ENCODE measurements at places on chromosomes 7 and 10. TPM values are rescaled to one million over a fixed set of nuclear protein-coding genes. Genes with fewer than 3 reads are reported as not detected.

DNA sequence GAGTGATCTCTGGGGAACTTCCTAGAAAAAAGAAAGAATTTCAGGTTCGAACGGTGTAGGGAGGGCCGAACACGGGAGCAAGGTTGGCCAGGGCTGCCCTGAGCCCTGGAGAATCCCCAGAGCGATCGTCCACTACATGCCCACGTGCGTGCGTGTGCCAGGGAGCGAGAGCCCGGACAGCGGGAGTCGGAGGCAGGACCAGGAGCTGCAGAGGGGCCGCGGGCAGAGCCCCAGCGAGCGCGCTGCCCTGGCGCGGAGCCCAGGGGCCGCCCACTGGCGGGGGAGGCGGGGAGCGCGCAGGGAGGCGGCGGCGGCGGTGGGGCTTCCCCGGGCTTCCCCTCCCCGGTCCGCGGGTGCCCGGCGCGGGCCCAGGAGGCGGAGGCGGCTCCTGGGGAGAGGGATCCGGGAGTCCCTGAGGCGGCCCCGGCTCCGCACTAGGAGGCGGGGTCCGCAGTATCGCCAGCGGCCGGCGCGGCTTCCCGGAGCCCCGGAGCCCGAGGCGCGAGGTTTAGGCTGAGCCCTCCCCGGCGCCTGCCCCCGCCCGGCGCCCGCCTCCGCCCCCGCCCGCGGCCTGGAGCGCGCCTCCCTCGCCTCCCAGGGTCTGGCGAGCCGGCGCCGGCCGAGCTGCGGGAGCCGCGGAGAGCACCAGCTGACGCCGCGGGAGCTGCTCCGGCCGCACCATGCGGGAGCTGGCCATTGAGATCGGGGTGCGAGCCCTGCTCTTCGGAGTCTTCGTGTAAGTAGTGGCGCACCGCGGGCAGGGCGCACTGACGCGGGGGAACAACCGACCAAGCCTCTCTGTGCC lies at the start of gene PLPP4:
TSS of gene PLPP4 (plus strand) at position 602 of the 805 bp plus-strand sequence. CDS start at position 681, 79 bp downstream.
- no peak for DNase-seq

DNA sequence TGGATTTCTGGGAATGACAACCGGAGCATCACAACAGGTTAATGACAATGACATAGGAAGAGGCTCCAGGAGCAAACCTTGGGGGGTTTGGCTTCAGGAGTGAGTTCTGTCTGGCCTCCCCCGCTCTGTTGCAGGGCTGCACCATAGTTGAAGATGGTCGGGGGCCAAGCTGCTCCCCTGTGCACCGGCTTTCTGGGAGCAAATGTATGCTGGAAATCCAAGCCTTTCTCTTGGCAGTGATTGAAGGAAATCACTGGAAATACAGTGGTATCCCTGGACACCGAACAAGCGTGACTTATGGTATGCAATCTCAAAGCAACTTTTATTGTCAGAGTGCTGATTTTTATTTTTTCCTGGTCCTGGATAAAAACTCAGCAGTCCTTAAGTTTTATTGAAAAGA lies 251.9 kb upstream of the ZNF32 start:
- DNase-seq: no peak

GRCh38 chr7:36010656-36011587 lies 142.1 kb upstream of the EEPD1 start:
- DNase-seq: no peak

DNA sequence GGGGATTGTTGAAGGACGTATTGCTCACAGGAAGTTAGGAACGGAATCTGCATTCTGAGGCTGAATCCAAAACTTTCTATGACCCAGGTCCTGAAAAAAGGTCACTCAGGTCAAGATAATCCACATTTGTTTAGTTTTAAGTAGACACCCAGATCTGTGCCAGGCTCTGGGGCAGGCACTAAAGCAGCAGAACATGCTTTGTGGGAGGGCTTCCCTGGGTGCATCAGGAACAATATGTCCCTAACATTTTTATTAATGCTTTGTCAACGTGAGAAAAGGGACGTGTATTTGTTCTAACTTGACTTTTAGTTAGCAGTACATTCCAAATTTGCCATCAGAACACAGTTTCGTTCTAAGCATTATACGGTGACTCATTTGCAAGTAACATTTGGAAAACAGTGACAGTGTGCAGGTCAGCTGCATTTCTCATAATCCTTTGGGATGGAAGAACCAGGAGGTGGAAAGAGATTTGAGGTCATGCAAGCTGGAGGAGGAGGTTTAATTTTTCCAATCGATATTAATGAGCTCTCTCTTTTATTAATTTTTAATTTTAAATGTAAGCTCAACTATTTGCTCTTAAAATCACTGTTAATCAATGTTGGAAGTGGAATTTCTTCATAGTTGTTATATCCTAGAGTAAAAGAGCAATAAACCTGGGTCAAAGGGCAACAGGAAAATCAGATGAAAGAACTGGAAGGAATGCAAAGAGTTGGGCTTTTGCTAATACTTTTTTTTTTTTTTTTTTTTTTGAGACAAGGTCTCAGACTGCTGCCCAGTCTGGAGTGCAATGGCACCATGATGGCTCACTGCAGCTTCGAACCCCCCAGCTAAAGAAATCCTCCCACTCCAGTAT lies 35.0 kb downstream of the TAS2R41 start:
- no peak for DNase-seq

- no peak for DNase-seq
Observed at GRCh38 chr7:88095-88926, 104.1 kb upstream of the FAM20C start.

- DNase-seq: peak; percentile 73
Observed at GRCh38 chr10:123154711-123155505, 706 bp downstream of the BUB3 start.

GRCh38 chr10:1745780-1746456 lies 8.6 kb upstream of the ADARB2 start:
- no peak for DNase-seq

DNA sequence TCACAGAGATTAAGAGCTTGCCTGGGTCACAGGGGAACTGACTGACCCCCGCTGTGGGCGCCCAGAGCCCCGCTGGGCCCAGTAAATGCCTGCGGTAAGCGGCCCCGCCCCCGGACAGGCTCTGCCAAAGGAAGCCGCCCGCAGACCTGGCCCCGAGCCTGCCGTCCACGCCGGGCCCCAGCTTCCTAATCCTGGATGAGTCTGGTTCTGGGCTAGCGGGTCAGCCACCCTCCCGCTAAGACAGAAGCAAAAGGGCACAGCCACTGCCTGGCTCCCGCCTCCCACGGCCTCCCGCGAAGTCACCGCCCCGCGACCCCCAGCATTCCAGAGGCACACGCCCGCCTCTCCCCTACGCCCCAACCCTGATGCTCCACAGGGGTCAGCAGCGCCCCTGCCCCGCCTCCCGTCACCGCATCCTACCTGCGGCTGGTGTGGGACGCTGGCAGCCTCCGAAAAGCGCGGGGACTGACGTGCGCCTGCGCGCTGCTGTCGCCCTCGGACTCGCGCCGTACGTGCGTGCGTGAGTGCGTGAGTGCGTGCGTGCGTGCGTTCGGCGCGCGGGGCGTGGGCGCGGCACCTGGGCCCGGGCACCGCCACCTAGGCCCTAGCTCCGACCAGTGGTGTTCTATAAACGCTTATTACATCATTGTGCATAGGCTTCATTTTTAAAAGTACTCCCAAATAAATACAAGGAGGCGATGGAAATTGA lies at the start of gene FIGNL1:
TSS of gene FIGNL1 (minus strand) at position 470 of the 709 bp plus-strand sequence. CDS start 3,063 bp downstream, outside the sequence.
- DNase-seq: peak; percentile 82

DNA sequence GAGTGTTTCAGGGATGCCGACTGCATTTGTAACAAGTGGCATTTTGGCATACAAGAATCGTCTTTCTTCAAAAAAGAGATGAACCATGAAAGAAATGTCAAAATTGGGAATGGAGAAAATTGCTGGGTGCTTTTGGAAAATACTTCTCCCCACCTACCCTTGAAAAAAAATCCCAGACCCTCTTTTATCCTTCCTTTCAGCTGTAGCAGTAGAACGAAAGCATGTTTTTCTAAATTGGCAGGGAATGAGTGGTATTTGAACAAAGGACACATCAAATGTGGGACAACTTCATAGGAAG lies 187.5 kb downstream of the NRP1 start:
- no peak for DNase-seq

GRCh38 chr7:112097524-112097923 lies 108.7 kb downstream of the DOCK4 start:
- no peak for DNase-seq

GRCh38 chr10:44195112-44196007 lies 189.5 kb downstream of the CXCL12 start:
- peak; percentile 57 for DNase-seq

DNA sequence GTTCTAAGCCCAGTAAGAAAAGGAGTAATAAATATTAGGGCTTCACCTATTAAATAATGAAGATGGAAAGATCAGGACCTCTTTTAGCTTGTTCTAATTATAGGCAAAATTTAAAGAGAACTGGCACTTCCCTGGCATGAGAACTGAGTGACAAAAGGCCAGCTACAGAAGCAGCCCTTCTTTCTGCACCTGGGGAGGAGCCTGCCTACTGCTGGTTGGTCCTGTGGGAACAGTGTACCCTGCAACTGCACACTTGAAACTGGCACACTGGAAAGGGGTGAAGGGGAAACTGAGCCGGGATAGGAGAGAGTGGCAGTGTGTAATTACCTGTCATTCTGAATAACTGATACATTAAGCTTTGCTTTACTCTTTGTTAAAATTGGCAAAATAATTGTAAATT lies 80.4 kb downstream of the SHH start:
- no peak for DNase-seq

- no peak for DNase-seq
Observed at GRCh38 chr10:51932530-51932929, 233.1 kb upstream of the CSTF2T start.

The PHF14 gene
- 28.5 TPM for total RNA-seq

The SEMA3E gene
- total RNA-seq: 2.3 TPM

The IDI2 gene
- not detected for total RNA-seq

The LRIT1 gene
- not detected for total RNA-seq

The GPR15LG gene
- 515 TPM for total RNA-seq

The PMS2 gene
- 9.9 TPM for total RNA-seq

The H2BK1 gene
- not detected for total RNA-seq

The MOGAT3 gene
- 33.2 TPM for total RNA-seq

The SPACDR gene
- total RNA-seq: 0.54 TPM

The GAD2 gene
- not detected for total RNA-seq
